ENCODE measurements at places on chromosomes 16 and 17.

- DNase-seq: no peak
Measured at GRCh38 chr17:62307196-62307595, 73.2 kb upstream of the EFCAB3 start.

- DNase-seq: peak; percentile 81
Measured at GRCh38 chr16:88317613-88317965, 65.2 kb upstream of the ZNF469 start.

GRCh38 chr17:48597778-48598631 is 4.4 kb upstream of the HOXB5 start:
- DNase-seq: peak; percentile 80

- peak; percentile 85 for DNase-seq
Measured at GRCh38 chr17:62109378-62109902, 44.4 kb upstream of the MED13 start.

GRCh38 chr16:85335584-85336491 is 223.6 kb upstream of the CIBAR2 start:
- peak; percentile 62 for DNase-seq

DNA sequence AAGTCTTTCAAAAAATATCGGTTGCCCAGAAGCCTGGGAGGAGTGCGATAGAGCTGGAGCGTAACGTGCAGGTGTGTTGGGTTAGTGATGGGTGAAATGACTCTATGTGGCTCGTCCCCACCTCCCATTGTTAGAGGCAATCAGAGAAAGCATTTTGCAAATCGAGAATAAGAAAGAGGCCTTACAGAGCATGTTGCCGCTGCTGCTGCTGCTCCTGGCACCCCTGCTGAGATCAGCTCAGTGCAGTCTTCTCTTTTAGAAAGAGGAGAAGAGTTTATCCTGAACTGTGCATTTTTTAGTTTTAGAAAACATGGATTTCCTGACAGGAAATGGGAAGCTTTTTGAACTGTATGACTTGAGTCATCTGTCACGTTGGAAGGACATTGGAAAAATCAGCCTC is 774.5 kb upstream of the RBFOX1 start:
- no peak for DNase-seq

- DNase-seq: no peak
Measured at GRCh38 chr17:67323445-67323844, 42.9 kb downstream of the PSMD12 start.

DNA sequence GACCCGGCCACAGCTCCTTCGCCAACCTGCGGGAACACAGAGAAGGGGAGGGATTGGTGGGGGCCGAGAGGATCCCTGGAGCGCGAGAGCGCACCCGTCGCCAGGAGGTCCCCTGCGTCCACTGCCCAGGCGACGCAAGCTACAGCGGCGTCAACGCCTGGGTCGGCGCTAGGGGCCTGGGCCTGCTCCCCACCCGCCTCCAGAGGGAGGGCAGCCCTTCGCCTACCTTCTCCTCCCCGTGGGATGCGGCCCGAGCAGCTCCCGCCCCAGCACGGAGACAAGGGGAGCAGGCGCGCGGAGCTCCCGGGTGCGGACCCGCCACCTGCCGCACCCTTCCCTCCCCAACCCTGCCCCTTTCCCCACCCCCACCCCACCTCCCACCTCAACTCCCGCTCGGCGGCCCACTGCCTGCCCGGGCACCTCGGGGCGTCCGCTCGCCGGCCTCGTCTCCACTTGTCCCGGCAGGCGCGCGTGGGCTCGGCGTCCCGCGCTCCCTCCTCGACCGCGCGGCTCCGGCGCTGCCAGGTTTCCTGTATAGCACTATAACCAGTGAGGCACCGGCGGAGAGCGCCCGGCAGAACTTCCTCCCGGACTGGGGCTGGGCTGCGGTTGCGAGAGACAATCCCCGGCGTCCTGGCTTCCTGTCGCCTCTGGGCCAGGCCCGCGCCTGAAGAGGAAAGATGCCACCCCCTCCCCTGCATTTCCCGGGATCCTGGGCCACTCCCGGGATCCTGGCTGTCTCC is 119.1 kb upstream of the SMURF2 start:
- peak; percentile 52 for DNase-seq

DNA sequence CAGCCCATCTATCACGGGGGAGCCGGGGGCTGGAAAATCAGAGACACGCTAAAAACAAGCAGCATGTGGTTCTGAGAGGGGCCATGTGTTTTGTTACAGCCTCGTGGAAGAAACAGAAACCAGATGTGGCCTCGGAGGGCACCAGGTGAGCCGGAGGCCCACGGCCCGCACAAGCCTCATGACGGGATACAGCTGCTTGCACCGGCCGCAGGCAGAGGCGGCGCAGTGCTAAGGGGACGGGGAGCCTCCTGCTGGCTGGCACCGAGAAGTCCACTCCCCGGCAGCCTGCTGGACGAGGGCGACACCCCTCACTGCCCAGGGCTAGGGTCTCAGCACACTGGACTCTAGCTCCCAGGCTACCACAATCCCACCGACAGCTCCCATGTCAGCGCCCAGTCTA is 19.2 kb downstream of the NDUFAF8 start:
- no peak for DNase-seq

GRCh38 chr17:38456031-38456815 is 28.0 kb downstream of the ARHGAP23 start:
- no peak for DNase-seq

DNA sequence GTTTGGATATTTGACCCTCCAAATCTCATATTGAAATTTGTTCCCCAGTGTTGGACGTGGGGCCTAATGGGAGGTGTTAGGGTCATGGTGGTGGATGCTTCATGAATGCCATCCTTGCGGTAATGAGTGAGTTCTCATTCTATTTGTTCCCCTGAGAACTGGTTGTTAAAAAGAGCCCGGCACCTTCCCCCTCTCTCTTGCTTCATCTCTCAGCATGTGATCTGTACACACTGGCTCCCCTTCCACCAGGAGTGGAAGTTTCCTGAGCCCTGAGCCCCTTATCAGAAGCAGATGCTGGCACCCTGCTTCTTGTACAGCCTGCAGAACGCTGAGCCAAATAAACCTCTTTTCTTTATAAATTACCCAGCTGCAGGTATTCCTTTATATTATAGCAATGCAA is 25.6 kb downstream of the PIK3R6 start:
- DNase-seq: no peak

DNA sequence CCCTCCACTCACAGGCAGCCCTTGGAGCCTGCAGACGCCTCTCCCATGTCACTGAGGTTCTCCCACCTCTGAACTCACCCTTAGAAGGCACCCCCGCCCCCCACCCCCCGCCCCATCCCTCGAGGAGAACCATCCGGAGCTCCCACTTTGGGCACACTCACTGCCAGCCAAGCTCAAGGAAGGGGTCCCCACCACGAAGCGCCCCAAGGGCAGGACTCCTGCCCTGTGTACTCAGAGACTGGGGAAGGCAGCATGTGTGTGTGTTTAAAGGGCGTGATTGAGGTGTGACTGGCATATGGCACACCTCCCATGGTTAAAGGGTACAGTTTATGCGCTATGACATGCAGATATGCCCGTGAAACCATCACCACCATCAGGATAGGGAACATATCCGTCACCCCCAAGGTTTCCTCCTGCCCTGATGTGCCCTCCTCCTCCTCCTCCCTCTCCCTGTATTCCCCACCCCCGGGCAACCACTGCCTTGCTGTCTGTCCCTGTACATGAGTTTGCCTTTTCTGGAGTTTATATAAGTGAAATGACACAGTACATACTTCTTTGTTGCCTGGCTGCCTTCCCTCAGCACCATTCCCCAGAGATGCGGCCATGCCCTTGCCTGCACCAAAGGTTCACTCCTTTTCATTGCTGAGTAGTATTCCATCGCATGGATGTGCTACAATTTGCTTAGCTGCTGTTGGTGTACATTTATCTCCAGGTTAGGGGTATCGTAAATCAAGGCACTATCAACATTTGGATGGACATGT is 14.0 kb upstream of the RBFOX3 start:
- no peak for DNase-seq

DNA sequence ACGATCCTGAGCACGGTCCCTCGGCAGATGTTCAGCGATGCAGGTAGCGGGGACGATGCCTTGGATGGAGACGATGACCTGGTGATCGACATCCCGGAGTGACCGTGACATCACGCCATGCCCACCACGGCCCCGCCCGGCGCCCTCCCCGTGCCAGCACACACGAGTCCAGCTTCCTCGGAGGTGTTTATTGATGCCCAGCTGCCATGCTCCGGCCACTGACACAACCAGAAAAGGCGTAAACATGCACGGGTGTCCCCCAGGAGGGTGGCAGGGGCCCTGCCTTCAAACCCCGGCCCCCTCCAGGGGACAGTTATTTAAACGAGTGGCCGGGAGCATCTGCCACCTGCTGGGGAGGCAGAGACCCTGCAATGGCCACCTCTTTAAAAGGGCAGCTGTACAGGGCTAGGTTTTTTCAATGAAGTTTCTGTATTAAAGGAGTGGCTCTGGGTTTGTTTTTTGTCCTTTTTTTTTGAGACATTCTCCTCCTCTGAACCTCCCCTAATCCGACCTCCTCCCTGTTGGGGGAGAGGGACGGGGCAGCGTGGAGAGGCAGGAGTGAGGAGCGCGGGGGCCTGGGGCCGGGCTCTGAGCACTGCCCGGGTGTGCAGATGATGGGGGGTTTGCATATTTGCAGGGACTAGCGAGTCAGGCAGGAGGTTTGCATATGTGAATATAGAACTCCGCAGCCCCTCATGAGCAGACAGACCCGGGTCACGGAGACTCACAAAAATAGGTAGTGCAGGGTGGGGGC is 5.3 kb downstream of the DOC2A start:
- peak; percentile 75 for DNase-seq

DNA sequence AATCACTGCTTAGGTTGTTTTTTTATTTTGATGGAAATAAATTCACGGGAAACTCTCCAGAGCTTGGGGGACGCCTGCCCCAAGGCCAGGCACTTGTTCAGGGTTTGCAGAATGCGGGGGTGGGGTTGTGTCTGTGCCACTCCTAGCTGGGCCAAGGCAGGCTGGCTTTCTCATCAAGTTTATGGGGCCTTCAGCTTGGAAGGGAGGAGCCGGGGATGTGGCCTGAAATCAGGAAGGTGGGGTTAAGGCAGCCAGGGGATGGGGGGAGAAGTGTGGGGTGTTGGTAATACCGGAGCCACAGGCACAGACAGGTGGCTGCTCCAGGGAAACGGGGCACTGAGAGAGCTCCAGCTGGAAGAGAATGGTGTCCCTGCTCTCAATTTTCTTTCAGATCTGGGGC is 1.7 kb upstream of the CHAD start:
- DNase-seq: no peak

- DNase-seq: peak; percentile 31
Measured at GRCh38 chr17:37160944-37161343, 212.2 kb downstream of the AATF start.

DNA sequence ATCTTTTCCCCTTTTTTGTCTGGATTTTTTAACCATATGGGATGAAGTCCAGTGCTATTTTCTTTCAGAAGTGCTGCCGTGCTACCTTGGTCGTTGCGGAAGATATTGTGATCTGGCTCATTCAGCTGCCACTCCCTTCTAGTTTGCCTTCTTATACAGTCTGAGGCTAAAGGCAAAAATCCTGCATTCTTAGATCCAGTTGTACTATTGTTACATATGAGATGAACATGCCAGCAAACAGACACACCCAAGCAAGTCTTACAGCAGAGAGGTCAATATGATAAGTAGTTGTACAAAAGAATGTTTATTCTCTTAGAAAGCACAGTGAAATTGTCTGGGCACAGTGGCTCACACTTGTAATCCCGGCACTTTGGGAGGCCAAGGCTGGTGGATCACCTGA is 108.0 kb upstream of the COX10 start:
- DNase-seq: no peak

DNA sequence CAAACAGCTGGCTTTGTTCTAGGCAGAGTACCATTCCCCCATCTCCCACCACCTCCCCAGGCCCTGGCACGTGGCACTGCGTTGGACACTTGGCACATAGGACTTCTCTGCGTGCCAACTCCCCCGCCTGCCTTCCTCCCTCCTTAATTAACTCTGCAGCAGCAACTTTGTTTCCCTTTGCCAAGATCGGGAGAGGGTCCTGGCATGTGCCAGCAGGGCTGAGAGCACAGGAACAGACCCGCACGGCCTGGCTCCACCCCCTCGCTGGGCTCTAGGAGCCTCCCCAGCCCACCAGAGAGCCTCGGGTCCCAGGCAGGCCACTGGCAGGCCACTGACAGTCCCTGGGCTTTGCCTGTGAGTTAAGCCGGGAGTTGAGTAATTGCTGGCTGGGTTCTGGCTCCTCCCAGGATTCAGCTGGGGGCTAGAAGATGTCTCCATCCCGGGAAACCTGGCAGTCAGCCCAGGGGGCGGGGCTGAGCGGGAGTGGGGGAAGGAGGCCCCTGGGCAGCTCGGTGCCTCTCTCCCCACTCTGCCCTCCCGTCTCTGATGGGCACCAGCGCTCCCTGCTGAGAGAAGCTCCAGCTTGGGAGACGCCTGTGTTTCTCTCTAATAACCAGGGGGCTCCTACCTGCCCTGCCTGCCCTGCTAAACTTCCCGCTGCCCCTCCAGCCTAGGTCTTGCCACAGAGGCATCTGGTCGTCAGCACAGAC is 224.0 kb upstream of the TNRC6C start:
- peak; percentile 64 for DNase-seq

DNA sequence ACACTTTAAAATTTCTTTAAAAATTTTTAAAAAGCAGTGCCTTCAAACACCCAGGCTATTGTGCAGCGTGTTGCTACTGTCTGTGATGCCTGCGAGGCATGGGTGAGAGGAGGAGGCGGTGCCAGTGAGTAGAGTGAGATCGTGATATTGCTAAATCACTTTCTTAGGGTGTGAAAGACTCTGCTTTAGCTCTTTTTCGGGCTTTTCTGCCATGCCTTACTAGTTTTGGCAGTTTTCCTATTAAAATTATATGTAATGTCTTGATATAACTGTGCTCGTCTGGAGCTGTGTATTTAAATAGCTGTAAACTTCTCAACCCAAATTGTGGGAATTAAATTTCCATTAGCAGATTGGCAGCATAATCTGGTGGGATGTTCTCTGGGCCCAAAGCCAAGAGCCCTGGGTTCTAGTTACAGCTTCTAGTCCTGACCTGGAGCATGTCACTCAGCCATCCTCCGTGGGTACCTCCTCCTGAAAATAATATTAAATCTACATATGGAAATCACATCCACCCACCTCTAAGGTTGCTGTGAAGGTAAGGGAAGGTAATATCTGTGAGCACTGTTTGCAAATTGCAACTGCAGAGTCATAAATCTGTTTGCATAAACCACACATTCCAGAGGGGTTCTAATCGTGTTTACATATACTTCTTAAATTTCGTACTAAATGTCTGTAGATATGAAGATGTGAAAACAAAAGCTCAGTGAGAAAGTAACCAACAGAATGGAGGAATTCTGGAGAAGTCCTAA is 264.3 kb upstream of the CACNG5 start:
- no peak for DNase-seq

DNA sequence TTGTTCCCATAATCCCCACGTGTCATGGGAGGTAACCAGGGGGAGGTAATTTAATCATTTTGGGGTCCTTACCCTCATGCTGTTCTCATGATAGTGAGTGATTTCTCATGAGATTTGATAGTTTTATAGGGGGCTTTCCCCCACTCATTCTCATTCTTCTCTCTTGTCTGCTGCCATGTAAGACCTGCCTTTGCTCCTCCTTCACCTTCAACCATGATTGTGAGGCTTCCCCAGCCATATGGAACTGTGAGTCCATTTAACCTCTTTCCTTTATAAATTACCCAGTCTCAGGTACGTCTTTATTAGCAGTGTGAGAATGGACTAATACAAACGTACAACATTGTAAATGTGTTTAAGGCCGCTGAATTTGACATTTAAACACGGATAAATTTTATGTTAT is 35.5 kb upstream of the APOH start:
- no peak for DNase-seq

GRCh38 chr16:10080051-10080772 is 102.0 kb downstream of the GRIN2A start:
- peak; percentile 32 for DNase-seq

GRCh38 chr17:32516940-32517701 is 30.3 kb downstream of the CDK5R1 start:
- DNase-seq: no peak

Measured in GM23248 (cell line).